ENCODE measurements at places on chromosomes 7 and 10.

- H3K36me3 ChIP-seq = no peaks in the 10 kb centered on the region
- H3K27me3 ChIP-seq = no peaks in the 10 kb centered on the region
- H3K27ac ChIP-seq = no peak overlapping the region
- H3K4me3 ChIP-seq = no peak overlapping the region
Observed at GRCh38 chr7:151508991-151509390, 10.7 kb downstream of the RHEB start.

GRCh38 chr10:16586358-16587138 is 64.9 kb upstream of the C1QL3 start:
- no peak overlapping the region for H3K4me3 ChIP-seq
- DNase-seq = no peak
- no peaks in the 10 kb centered on the region for H3K36me3 ChIP-seq
- H3K27me3 ChIP-seq = no peaks in the 10 kb centered on the region
- no peak overlapping the region for H3K27ac ChIP-seq
- no peaks in the 10 kb centered on the region for H3K4me1 ChIP-seq

GRCh38 chr10:19111501-19112267 is 63.1 kb downstream of the MALRD1 start:
- no peak overlapping the region for H3K27ac ChIP-seq
- no peak overlapping the region for H3K4me3 ChIP-seq
- H3K27me3 ChIP-seq = no peaks in the 10 kb centered on the region
- no peaks in the 10 kb centered on the region for H3K36me3 ChIP-seq

DNA sequence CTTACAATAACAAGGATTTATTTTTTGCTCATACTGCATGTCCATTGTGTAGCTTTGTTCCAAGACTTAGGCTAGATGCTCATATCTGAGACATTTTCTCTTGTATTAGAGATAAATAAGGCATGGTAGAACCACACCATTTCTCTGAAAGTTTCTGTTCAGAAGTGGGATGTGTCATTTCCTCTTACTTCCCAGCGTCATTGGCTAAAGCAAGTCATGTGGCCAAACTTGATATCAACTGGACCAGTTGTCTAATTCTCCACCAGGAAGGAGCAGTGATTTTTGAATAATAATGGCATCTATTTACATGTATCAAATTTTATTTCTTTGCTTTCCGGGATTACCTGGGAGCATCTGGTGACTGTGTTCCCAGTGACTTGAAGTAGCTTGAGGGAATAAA is 38.3 kb downstream of the AHCYL2 start:
- H3K4me3 ChIP-seq = no peak overlapping the region
- H3K36me3 ChIP-seq = no peaks in the 10 kb centered on the region
- no peak overlapping the region for H3K27ac ChIP-seq
- no peaks in the 10 kb centered on the region for H3K4me1 ChIP-seq

GRCh38 chr10:32922170-32922569 is 35.9 kb downstream of the ITGB1 start:
- H3K4me3 ChIP-seq = no peak overlapping the region
- H3K27ac ChIP-seq = no peak overlapping the region
- H3K4me1 ChIP-seq = no peaks in the 10 kb centered on the region
- DNase-seq = no peak
- peaks cover 17% of the 10 kb centered on the region for H3K36me3 ChIP-seq

GRCh38 chr7:70736715-70737460 is 395.1 kb upstream of the GALNT17 start:
- no peaks in the 10 kb centered on the region for H3K27me3 ChIP-seq
- no peak overlapping the region for H3K4me3 ChIP-seq
- H3K27ac ChIP-seq = no peak overlapping the region
- no peaks in the 10 kb centered on the region for H3K36me3 ChIP-seq

Measured in iPS DF 6.9 (cell line).